ENCODE measurements at places on chromosomes 5 and 9.

DNA sequence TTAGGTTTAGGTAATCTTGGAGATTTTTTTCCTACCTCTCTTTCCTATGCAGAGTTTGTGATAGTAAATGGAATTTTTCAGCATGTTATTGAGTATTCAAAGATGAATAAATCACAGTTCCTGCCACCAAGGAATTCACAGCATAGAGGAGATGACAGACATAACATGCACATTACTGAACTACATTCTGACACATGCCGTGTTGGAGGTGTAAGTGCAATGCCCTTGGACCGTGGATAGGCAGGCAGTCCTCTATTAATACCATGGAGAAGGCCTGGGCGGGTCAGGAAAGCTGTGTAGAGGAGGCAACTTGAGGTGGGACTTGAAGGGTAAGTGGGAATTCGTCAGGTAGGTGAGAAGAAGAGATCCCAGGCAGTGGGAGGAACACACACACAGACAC is 43.9 kb downstream of the MCCC2 start:
- DNase-seq, result no peak

GRCh38 chr5:157750320-157750719 is 6.8 kb downstream of the LSM11 start:
- no peak for DNase-seq

DNA sequence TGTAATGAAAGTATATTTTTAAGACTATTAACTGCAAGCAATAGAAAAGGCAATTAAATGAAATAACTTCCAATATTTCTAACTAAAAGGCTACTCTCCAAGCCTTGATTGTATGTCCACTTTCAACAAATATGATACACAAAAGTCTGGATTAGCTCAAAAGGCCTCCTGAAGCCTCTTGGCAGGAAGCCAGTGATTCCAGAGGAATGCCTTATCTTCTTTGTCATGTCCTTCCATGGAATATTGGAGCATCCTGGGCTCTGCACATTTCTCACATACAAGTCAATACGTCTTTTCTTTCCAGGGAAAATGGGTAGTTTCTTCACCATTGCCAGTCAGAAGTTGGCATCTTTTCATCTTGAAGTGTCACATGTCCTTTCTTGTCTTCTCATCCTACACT is 357.8 kb downstream of the KDM4C start:
- no peak for DNase-seq

DNA sequence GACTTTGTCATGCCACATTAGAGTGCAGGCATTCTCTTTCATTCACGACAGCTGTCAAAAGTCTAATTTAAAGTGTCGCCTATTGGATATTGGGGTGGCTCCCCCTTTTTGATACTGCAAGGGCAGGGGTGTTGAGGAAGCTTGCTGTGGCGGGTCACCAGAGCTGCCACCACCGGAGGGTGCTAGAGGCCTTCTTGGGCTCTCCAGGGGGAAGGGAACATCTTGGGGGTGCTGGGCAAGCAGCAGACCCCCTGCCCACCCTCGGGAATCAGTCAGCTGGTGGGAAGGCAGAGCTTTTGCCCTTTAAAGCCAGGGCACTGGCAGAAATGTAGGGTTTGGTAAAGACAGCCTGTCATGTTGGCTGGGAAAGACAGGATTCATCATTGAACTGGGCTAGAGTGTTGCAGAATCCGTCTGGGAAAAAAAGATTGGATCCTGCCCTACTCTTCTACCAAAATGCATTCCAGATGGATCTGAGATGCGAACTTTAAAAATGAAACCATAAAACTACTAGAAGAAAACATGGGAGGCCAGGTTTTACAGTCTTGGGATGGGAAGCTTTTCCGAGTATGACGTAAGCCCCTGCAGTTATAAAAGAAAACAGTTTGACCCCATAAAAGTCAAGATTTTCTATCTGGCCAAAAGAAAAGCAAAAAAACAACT is 22.3 kb downstream of the COL5A1 start:
- DNase-seq, result no peak

DNA sequence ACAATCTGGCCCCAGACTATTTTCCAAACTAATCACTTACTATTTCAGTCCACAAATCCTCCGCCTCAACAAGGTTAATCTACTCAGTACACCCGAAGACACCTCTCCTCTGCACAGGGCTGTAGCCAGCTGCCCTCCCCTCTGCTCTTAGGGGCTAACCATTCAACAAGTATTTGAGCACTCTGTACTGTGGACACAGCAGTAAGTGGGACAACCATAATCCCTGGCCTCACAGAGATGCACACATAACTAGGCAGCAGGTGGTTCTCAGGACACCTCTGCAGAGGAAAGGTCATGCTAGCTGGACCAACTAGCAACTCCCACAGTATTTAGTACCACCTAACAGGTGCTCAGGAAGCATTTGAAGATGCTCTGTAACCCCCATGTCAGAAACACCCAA is 5.5 kb downstream of the CAMSAP1 start:
- DNase-seq, result no peak

GRCh38 chr9:114930056-114930812 is at the start of gene TNFSF8:
TNFSF8 (minus strand) TSS chr9:114930591; CDS start chr9:114930303, 288 bp downstream.
- DNase-seq, result peak; percentile 68

- no peak for DNase-seq
Observed at GRCh38 chr9:116550696-116551436, 136.2 kb upstream of the TRIM32 start.

Data from stimulated activated naive CD8-positive, alpha-beta T cell treated with anti-CD3 and anti-CD28 coated beads, Interleukin-15, amount 100 ng/mL, for 72 hours (primary cell).